Activated CD4-positive, CD25-positive, alpha-beta regulatory T cell treated with anti-CD3 and anti-CD28 coated beads, Interleukin-2, amount 50 U/mL, for 72 hours (primary cell): ENCODE measurements at places on chromosomes 4 and X.

- DNase-seq: no peak
These were observed 472.8 kb upstream of the BOD1L1 start for GRCh38 chr4:14100349-14100748.

DNA sequence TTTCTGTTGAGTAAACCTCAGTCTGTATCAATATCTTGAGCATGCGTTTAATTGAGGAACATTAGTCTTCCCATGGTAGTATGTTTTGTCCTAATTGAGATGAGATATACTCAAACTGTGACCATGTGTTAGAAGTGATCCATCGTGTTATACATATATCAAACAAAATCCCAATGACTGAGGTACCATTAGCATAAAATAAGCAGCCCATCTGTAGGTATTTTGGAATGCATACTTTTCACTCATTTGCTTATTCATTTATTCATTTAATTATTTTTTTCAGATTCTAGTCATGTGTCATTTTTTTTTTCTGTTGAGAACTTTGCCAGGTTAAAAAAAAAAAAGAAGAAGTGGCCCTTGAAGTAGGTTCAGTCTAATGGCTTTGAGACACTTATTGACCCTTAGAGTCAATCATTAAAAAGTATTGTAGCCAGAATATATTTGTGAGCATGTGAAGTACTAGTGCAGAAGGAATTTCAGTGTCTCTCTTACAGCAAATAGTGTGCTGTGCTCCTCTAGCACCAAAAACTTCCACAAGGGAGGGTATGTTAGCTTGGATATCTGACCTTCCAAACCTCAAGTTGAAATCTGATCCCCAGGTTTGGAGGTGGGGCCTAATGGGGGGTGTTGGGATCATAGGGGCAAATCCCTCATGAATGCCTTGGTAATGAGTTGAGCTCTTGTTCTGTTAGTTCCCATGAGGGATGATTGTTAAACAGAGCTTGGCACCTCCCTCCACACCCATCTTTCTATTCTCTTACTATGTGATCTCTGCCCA, 130.8 kb upstream of the NPY2R start:
- DNase-seq: no peak

- DNase-seq: no peak
These were observed 202.1 kb downstream of the GPC3 start for GRCh38 chrX:133783274-133783673.

GRCh38 chr4:140138428-140138827, 15.6 kb downstream of the MAML3 start:
- DNase-seq: no peak
